ENCODE measurements at places on chromosomes 2 and 18.

DNA sequence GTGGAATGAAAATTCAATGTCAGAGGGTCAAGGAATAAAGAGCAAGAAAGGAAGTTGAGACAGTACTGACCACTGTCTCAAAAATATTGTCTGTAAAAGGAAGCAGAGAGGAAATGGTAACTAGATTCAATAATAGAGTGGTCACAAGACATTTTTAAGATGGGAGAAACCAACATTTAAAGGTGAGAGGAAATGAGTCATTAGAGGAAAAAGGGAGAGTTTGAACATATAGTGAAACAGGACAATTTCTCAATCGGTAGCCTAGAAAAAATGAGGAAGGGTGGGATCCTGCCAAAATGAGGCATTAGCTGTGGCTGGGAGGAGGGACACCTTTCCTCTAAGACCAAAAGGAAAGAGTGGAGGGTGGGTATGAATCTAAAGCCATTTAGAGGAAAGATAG lies 288.5 kb downstream of the SP3 start:
- DNase-seq, result no peak

- DNase-seq, result peak; percentile 54
Measured at GRCh38 chr2:72915907-72916742, 1.2 kb upstream of the EMX1 start.

DNA sequence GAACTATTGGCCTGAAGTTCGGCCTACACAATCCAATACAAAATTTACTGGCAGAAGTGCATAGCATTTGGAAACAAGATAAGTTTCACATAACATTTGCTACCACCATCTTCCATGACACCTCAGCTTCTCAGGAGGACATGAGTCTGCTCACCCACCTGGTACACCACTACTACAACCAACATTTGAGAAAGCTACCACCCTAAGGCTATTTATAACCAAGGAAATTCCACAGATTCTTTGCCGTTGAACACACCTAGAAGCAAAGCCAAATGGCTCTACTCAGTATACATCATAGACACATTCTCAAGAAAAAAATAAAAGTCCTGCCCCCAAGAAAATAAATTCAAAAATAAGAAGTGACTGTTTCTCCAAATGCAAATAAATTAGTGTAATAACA lies 145.3 kb downstream of the SPAG16 start:
- no peak for DNase-seq

DNA sequence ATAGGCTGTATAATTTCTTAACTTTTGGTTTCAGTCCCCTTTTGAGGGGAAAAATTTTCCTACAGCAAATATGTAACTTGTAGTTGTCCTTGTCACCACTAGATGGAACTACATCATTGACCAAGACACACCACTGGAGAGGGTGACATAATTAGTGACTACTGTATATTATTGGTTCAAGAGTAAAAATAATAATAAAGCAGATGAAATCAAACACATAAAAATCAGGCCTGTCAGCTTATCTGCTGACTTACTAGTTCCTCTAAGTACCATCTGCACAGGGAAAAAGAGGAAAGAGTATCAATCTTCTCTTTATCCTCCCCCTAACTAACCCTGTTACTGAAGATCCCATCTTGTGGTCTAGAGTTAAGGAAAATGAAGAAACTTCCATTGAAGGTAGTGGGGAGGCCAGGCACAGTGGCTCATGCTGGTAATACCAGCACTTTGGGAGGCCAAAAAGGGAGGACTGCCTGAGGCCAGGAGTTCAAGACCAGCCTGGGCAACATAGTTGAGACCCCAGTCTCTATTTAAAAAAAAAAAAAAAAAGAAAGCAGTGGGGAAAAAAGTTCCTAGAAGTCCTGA lies 29.6 kb upstream of the ENOSF1 start:
- DNase-seq, result no peak

- no peak for DNase-seq
Measured at GRCh38 chr2:202910698-202911097, 775 bp downstream of the WDR12 start.

GRCh38 chr18:41126541-41127235 lies 828.3 kb upstream of the PIK3C3 start:
- DNase-seq, result no peak

GRCh38 chr2:86787736-86788135 lies 3.0 kb downstream of the CD8A start:
- DNase-seq, result no peak

DNA sequence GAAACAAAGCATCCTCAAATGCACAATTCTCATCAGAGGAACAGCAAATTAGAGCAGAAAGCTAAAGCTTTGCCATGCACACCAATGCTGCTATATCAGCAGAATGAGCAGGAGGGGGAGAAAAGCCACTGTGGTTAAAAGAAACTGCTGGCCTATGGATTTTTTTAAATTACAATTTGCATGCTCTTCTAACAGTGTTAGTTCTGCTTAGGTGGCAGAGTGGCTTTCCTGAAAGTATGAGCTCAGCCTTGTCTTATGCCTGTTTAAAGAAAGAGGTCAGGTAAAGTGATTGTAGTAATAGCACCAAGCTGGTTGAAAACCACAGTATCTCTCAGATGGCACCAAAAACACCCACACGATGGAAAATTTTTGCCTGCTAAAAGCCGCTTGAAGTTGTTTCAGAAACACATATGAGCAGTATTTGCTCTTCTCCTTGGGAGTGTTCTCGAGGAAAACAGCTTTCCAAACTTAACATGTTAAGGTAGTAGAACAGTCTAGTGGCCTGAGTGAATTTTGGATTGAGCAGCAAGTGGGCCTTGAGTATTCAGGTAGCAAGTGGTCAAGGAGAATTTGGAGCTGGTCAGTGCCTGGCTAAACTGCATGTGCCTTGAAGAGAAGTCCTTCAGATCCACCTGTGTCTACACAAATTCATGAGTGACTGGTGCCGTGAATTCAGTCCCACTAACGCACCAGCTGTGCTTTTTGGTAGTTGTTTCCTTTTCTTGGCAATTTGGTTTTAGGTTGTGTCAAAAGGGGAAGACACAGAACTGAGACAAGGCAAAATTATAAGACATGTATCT lies 19.6 kb upstream of the NDUFV2 start:
- DNase-seq, result peak; percentile 62

DNA sequence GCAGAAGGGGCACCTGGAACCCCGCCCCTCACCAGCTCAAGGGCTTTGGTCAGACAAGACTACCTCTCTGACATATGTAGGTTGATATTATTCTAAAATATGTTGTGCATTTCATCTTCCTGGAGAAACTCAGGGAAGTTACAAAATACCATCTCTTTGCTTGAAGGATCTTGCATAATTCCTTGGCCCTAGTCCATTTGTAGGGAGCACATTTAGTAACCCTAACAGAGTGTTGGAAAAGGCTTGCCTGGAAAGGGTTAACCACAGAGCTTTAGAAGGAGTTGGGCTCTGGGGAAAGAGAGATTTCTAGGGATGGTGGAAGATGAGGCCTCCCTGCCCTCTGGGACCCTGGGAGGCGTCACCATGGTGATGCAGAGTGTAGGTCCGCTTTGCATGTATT lies 143.0 kb upstream of the SLC1A4 start:
- no peak for DNase-seq
